ENCODE measurements at places on chromosomes 16 and 17.

DNA sequence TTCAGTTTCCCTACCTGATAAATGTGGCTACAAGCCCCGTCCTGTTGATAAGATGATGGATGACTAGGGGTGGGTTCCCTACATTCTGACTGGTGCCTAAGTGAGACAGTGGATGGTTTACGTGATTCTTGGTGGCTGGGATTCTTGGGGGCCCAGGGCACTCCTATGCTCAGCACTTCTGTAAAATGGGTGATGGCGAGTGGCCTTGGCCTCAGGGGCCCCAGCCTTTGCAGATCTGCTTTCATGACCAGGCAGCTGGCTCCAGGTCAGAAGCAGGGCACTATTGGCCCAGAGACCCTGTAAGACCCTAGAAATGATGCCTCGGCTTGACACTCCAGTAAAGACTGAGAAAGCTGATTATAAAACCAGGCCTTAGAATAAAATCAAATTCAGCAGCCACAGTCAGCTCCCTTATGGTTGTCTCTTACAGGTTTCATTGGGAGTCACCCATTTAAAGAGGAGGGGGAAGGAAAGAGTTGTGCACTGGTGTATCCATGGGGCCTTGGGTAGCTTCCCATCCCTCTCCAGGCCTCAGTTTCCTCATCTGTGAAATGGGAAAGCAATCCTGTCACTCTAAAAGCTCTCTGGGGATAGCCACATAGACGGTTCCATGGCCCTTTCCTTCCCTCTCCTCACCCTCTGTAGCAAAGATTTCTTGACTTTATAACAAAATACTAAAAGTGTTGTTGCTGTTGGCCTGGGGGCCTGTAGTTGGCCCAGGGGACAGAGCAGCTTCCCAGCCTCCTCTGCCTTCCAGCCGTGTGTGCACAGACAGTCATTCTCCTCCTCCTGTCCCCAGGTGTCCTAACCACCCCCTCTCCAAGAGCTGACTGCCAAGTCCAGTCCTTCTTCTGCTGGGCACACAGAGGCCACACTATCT lies 1.2 kb downstream of the SNX20 start:
- DNase-seq, result no peak

GRCh38 chr16:11099672-11100205 lies 155.4 kb downstream of the CLEC16A start:
- no peak for DNase-seq

DNA sequence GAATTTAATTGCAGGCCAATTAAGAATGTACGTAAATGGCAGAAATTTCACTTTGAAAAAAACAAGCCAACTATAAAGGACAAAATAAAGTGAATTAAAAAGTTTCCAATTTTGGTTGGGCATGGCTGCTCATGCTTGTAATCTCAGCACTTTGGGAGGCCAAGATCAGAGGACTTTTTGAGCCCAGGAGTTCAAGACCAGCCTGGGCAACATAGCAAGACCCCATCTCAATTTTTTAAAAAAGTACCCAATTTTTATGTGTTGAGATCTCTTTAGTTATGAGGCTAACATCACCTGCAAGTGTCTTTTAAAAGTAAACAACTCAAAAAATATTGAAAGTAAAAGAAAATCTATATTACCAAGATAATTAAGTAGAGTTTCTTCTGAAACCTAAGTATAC lies 25.9 kb downstream of the GNA13 start:
- no peak for DNase-seq

DNA sequence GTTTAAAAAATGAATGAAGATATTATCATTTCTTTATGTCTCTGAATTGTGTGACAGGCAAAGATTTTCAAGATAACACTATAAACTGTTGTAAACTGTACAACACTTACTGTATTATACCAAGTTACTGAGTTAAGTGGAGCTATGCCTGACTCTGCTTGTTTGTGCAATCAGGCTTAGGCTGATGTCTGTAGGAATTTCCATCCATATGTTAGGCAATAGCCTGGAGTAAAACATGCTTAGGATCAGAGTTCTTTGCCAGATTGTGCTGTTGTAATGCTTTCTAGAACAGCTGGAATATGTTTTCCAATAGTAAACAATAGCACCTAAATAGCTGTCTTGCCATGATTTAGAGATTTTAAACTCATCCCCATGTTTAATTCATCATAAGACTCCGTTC lies 1496.7 kb downstream of the CDH11 start:
- no peak for DNase-seq

- no peak for DNase-seq
These were observed 22.8 kb downstream of the TEX2 start for GRCh38 chr17:64240261-64240740.

DNA sequence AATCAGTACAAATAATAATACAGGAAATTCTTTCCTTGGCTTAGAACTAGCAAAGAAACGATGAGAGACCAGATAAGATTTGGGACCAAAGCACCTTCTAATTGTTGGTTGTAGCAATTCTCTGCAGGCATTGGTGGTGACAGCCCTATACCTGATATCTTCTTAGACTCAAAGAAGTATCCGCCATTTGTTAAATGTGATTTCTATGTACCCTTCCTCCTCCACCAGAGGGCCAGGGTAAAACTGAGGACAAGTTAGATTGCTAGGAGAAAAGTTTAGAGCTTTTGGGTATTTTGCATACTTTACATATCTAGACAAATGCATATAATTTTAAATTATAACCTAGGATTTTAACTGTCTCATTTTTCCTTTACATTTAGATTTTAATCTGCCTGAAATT lies 304.3 kb downstream of the HS3ST4 start:
- no peak for DNase-seq

DNA sequence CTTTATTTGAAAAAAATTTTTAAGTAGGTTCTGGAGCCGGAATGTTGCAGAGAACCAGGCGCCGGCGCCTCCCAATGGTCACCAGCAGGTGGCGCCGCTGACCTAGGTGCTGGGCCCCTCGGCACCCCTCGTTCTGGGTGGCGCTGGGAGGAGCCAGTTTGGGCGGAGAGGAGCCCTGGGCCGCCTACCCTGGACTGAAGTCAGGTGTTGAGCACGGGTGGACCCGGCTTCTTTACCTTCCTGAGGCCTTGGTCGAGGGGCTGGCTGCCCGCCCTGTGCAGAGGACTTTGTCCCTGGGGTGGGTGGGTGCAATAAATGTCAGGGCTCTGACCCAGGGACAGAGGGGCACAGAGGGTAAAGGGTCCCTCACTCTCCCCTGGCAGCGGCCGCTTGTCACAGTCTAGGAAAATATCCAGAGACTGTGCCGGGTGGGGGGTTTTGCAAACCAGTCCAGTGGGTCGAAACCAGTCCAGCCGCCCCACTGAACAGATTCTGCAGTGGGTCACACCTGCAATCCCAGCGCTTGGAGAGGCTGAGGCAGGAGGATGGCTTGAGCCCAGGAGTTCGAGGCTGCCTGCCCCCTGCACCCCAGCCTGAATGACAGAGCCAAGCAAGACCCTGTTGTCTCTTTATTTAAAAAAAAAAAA lies 30.1 kb upstream of the TNFRSF13B start:
- peak; percentile 65 for DNase-seq

DNA sequence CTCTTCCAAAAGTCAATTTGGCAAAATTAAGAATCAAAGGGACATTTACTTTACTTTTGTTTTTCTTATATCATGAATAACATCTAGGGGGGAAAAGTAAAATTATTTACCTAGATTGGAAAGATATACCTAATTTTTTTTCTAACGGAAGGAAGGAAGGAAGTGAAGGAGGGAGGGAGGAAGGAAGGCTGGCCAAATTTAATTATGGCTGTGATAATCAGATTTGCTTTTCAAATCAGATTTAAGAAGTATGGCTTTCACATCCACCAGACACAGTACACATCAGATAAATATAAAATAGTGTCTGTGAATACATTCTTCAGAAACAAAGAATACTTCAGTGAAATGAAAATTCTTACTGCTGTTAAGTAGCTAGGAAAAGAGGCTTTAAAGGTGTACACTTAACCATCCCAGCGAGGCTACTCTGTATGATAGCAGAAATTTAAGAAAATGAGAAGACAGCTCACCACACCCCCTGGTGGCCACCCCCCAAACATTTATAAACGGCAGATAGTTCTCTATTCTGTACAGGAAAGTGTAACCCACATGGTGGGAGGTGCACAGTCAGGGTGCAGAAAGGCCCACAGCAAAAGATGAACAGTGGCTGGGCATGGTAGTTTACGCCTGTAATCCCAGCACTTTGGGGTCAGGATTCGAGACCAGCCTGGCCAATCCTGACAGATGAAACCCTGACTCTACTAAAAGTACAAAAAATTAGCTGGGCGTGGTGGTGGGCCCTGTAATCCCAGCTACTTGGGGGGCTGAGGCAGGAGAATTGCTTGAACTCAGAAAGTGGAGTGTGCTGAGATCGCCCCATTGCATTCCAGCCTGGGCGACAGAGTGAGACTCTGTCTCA lies 150.8 kb downstream of the SSH2 start:
- DNase-seq, result peak; percentile 39

DNA sequence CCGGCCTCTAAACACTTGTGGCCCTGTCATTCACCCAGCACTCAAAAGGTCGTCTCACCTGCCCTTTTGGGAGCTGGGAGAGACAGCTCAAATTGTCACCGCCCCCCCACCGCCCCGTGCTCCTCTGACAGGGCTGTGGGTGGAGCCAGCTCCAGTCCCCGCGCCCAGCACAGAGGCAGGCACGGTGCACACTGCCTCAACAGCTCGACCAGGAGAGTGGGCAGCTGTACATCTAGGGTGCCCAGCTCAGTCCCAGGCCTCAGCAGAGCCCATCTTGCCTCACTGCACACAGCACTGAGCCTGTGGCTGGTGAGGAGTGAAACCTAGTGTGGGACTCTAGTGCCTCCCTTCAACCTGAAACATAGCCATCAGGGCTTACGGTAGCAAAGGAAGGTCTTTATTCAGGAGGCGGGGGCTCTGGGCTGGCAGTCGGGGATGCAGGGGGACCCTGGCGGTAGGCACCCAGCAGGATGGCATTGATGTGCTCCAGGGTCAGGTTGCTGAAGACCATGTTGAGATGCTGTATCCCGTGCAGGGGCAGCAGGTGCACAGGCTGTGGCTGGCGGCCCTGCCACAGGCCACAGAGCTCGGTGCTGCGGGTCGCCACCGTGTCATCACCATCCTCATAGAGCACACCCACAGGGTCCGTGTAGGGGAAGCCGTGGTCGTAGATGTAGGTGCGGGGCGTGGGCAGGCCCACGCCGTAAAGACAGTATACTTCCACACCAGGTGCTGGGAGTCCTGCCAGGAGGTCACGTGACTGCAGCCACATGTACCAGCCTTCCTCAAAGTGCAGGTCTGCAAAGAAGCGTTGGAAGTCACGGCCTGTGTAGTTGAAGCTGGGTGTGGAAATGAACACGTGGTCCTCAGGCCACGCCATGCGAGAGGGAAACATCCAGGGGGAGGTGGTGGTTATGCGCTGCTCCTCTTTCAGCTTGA lies 3.1 kb upstream of the PSMB10 start:
- DNase-seq, result no peak

- no peak for DNase-seq
These were observed 6.6 kb downstream of the ST3GAL2 start for GRCh38 chr16:70432356-70432722.

- no peak for DNase-seq
These were observed 6.7 kb upstream of the GSG1L start for GRCh38 chr16:28069971-28070794.

DNA sequence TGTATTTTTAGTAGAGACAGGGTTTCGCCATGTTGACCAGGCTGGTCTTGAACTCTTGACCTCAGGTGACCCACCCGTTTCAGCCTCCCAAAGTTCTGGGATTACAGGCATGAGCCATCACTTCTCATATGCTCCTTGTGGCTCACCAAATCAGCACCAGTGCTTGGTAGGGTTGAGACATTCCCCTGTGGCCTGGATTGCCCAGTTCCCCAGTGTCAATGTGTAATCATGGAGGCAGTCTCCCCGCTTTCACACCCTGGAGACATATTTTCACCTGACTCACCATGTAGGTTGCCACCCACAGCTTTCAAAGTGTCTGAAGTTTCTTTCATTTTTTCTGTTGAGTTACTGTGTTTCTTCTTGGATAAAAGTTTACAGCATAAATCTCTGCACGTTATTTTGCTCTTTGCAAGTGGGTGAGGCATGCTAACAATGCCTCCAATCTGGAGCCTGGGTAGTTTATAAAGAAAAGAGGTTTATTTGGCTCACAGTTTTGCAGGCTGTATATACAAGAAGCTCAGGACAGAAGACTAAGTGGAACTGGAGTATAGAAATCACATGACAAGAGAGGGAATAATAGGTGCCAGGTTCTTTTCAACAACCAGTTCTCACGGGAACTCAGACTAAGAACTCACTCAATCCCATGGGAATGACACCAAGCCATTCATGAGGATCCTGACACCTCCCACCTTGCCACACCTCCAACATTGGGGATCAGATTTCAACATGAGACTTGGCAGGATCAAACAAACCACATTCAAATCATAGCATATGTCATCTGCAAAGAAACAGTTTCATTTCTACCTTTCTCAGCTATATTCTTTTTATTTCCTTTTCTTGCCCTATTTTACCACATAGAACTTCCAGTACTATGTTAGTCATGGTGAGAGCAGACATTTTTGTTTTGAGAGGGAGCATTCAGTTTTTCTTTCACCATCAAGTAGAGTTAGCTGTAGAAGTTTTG lies 113.2 kb downstream of the PHKB start:
- DNase-seq, result peak; percentile 27

DNA sequence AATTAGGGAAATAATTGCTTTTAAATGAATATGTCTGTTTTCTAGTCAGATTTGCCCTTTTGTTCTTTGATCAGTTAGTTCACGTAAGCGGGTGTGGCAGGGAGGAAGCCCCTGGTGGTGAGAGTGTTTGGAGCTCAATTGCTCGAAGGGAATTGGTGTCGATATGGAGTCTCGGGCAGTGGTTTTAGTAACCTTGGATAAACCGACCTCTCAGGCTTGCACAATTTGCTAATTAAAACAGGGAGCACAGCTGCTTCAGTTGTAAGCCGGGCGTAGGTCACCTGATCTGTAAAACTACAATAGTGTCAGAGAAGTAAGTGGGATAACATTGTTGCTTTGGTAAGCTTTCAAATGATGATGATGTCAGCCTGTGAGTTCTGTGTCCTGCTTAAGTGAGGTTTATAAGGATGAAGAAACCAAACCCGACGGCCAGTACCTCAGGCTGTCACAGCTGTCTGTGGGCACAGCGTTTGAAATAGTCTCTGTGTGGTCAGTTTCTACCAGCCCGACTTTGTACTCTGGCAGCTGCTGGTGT lies 2.9 kb downstream of the ZNF750 start:
- no peak for DNase-seq

DNA sequence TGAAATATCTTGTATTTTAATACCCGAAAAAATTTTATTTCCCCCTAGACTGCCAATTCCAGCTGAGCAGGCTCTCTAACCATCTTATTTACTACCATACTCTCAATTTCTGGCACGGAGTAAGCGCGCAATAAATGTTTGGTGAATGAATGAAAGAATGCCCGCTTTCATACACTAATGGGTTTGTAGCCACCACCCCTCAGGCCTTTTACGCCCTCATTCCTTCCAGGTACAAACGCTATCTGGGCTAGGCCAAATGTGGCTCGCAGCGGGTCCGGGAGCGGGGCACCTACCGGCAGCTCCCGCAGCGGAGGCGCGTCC lies 536 bp upstream of the PLD2 start:
- peak; percentile 43 for DNase-seq

All from NCI-H1105 treated with DMSO at 0.1 percent for 48 hours (cell line).